Activated CD8-positive, alpha-beta memory T cell treated with anti-CD3 and anti-CD28 coated beads, Interleukin-2, amount 50 U/mL, for 4 hours (primary cell): ENCODE measurements at places on chromosomes 5 and 9.
A peak's percentile ranks its signal among the peaks of the same experiment; 100 is the strongest.

DNA sequence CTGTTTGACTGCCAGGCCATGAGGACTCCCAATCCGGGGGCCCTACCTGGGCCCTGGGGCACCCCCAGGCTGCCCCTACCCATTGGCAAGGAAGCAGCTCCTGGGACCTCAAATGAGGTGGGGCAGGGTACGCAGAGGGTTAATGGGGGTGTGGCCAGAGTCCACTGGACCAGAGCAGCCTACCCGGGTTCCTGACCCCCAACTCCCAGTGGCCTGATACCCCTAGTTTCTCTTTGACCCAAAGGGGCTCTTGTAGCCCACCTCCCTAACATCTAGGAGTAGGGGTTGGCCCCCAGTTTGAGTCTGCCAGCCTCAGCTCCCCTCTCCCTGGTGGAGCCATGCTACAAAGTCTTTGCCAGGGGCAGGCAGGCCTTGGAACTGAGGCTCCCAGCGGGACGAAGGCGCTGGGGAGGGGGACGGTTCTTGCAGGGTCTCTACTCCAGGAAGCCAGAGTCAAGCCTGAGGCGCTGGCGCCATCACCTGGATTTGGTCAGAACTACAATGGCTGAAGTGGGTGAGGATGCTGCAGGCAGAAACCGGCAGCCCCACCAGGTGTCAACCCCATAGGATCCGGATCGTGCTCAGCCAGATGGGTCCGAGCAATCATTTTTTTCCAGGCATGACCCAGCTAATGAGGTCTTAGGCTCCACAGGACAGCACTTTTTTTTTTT lies 8.4 kb upstream of the CERCAM start:
- peak; percentile 46 for DNase-seq

GRCh38 chr5:87034557-87034956 lies 233.1 kb upstream of the RASA1 start:
- no peak for DNase-seq

GRCh38 chr5:138697720-138698360 lies 55.4 kb upstream of the CTNNA1 start:
- DNase-seq = no peak

DNA sequence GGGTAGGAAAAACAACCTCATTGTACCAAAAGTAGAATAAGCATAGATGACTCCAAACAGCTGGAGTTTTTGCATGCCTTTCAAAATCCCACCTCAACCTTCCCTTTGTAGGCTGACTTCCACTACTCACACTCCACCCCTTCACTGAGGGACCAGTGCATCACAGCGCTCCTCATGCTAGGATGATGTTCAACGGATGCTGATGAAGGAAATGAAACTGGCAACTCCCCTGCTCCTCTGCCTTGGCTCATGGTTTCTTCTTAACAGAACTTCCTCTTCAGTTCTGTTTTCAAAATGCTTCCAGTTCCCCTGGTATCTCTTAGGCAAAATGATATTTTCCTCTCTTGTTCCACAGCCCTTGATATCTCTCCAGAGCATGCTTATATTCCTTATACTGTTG lies 29.0 kb downstream of the LIFR start:
- DNase-seq = no peak
